HuH-7 (cell line): ENCODE measurements at places on chromosomes 11 and 22.

- no peak for DNase-seq
These were observed 10.9 kb downstream of the TUG1 start for GRCh38 chr22:30979932-30980331.

DNA sequence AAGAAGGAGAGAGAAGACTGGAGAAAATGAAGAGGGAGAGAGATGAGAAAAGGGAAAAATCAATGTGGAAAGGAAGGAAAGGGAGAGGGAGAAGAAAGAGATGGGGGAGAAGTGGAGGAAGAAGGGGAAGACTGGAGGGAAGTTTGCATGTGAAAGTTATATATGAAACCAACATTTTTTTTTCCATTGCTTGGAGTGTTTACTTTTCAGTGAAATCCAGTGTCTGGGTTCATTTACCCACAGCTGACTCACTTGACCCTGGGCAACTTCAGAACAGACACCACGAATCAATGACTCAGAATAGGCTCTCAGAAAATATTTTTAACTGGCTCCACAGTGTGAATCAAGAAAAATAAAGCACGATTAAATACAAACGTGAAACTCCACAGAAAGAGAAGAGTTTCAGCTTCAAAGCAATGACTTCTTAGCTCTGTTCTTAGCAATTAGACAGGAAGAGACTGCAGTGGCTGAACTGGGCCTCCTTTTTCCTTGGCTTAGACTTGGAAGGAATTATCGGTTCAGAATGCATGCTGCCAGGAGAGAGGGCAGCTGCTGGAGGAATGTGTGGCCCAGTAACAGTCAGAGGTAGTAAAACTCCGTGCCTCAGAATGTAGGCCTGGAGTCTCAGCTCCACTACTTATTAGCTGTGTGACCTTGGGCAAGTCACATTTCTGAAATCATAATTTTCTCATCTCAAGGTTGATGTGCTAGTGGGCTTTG is 237.5 kb downstream of the MIAT start:
- DNase-seq = no peak

GRCh38 chr11:131723088-131723487 is 352.7 kb downstream of the NTM start:
- DNase-seq = no peak

DNA sequence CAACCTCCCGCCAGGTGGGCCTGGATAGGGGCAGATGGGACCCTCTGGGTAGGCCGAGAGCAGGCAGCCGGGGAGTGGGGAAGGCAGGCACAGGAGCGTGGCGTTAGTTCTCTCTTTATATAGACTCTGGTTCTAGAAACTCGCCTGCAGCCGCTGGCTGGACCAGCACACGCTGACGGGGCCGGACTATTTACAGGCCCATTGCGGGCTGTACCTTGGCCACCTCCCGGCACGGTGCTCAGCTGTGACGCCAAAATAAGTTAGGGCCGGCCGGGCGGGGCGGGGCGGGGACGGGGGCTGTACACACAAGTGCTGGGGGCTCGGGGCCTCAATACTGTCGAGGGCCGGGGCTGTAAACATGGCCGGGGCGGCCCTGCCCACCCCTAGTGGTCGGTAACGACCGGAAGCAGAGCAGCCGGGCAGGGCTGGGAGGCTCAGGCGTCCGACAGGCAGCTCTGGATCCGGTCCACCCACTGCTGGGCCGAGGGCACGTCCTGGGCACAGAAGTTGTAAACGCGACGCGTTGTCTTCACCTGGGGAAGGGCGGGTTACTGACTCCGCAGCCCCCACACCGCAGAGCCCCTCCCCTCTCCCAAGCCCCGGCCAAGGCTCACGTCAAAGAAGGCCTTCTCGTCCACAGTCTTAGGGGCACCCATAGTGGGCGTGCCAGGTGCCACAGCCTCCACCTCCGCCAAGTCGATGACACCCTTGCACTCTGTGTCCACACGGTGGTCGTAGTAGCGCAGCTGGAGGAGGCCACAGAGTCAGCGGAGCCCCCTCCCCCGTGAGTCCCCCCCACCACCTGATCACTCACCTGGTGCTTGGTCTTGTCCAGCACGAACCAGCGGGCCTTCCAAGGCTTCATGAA is 27.9 kb downstream of the SBF1 start:
- no peak for DNase-seq
